ENCODE measurements at places on chromosomes 13 and 19.
A peak's percentile ranks its signal among the peaks of the same experiment; 100 is the strongest.

DNA sequence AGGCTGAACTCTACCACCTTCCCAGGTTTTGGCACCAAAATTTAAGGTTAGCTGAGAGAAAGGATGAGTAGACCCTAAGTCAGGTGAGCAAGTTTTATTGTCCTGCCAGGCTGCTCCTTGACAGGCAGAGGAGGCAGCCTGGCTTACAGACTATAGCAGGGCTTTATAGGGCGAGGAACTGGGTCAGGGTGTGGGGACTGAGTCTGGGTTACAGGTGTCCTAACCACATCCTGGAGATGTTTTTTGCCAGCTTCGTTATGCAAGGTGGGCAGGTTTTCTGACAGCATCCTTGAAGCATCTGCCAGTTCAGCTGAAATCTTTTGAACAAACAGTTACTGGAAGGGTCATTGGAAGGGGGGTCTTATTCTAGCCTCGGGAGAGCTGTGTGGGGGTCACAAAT lies 905.7 kb upstream of the SLITRK5 start:
- DNase-seq, result no peak

- no peak for DNase-seq
Measured at GRCh38 chr13:19020988-19021387, 160.6 kb downstream of the TUBA3C start.

- no peak for DNase-seq
Measured at GRCh38 chr19:50415661-50416033, 3.1 kb upstream of the SPIB start.

- DNase-seq, result no peak
Measured at GRCh38 chr19:2064788-2065524, 13.9 kb upstream of the MKNK2 start.

- DNase-seq, result no peak
Measured at GRCh38 chr13:29888306-29888705, 37.9 kb upstream of the UBL3 start.

GRCh38 chr19:44254496-44254895 lies 5.2 kb upstream of the ZNF233 start:
- no peak for DNase-seq

GRCh38 chr13:43134868-43135267 lies 111.5 kb downstream of the DNAJC15 start:
- DNase-seq, result no peak

- DNase-seq, result no peak
Measured at GRCh38 chr13:80226645-80227044, 114.3 kb downstream of the SPRY2 start.

DNA sequence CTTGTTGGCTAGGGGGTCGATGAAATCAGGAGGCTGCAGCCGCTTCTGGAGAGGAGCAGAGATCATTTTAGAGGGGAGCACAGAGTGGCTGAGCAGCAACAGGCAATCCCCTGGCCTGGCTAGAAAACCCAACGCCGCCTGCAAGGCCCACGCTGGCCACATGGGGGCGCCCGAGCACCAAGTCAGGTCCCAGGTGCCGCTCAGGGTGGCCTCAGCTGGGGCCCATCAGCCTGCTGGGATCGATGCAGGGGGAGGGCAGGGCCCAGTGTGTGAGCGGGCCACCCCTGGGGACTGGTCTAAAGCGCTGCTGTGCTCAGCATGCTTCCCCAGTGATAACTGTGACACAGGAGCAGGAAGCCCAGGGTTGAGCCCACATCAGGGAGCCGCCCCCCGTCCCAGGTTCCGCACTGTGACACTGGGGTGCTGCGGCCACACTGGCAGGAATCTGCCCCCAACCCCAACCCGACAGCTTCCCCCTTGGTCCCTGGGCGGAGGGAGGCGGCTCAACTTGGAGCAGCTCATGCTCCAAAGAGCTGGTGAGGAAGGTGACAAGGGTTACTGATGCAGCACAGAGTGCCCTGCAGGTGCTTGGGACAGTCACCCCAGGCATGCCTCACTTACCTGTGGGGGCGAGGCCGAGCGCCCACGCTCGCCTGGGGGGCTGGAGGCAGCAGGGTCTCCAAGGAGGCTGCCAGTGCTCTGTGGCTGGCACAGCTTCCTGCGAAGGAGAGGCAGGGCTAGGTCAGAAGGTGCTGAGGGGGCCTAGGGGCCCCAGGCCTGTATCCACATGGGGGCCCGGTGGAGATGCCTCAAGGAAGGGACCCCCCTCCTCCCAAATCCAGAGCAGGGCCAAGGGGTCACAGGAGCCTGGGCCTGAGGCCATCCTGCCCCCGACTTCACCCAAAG lies 13.3 kb upstream of the ISYNA1 start:
- peak; percentile 90 for DNase-seq

- no peak for DNase-seq
Measured at GRCh38 chr13:98772794-98773452, 20.5 kb upstream of the SLC15A1 start.

- DNase-seq, result no peak
Measured at GRCh38 chr13:83184819-83185218, 697.5 kb downstream of the SLITRK1 start.

GRCh38 chr19:46862503-46862834 lies 1.7 kb downstream of the ARHGAP35 start:
- no peak for DNase-seq

GRCh38 chr19:29667901-29668341 lies 2.7 kb downstream of the PLEKHF1 start:
- DNase-seq, result peak; percentile 76

DNA sequence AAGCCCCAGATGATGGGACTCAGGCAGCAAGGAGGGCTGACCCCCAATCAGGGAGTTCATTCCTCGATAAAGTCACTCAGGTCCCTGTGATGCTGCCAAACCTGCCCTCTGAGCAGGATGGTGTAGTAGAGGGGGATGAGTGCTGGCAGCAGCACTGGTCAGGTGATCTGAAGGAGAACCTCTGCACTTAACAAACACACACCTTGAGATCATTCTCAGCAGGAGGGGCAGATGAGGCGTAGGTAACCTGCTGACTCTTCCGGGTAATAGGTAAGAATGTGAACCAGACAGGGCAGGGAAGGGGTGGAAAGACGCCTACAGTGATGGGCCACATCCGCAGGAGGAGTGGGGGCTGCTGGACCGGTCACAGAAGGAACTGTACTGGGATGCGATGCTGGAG lies 3.2 kb downstream of the ZNF446 start:
- DNase-seq, result no peak

- DNase-seq, result no peak
Measured at GRCh38 chr19:11843722-11844121, 4.8 kb upstream of the ZNF439 start.

DNA sequence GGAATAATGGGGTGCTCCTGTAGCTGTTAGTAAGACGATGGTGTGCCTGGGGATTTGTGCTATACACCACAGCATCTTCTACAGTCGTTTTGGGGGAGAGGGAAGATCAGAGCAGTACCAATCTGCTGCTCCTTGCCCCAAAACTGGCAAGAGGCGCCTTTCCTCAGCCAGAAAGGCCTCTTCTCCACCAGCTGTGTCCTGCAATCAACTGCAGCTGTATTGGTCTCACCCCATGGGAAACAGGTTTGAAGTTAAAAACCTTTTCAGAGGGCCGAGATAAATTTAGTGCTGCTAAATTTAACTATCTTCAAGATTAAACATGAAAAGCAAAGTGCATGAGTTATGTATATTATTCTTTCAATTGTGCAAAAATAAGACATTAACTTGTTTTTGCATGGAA lies 1.2 kb upstream of the RNASEH2B start:
- no peak for DNase-seq

GRCh38 chr13:79791471-79792042 lies 310.6 kb downstream of the NDFIP2 start:
- no peak for DNase-seq

DNA sequence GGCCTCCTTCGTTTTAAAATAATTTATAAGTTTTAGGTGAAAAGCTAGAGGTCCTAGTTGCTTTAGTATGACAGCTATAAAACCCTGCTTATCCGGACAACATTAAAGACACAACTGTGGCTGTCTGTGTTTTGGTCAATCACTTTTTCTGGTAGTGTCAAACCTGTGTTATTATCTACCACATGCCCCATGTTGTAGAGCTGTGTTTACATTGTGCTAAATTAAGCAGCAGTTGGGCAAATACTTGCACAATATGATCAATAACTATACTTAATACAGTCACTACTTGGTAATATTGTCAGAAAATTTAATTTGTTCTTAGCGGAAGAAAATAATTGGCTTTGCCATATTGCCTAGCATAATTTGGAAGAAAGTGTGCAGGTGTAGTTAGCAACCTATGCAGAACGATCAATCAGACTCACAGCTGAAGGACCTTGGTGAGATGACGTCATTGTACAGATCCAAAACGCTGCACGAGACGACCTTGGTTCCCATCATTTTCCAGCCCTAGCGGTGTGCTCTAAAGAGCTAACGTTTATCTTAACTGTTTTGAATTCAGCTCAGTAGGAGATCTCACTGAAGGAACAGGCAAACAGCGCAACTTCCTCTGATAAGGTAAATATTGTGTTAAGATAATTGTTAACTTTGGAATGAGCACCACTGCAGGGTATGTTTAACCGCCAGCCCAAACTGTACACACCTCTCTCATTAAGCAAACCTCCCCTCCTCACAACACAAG lies 476.6 kb downstream of the IRS2 start:
- DNase-seq, result no peak

GRCh38 chr13:35838356-35838755 lies 292.8 kb downstream of the DCLK1 start:
- DNase-seq, result no peak

- peak; percentile 20 for DNase-seq
Measured at GRCh38 chr19:23075031-23075733, 41.6 kb upstream of the ZNF730 start.

GRCh38 chr13:57136093-57136492 lies 4.6 kb upstream of the PRR20A start:
- no peak for DNase-seq

- DNase-seq, result no peak
Measured at GRCh38 chr13:34944751-34945150, 2.7 kb downstream of the NBEA start.

GRCh38 chr19:14150770-14151661 lies 14.6 kb upstream of the ASF1B start:
- DNase-seq, result no peak

- DNase-seq, result no peak
Measured at GRCh38 chr19:9039728-9040127, 29.5 kb upstream of the MUC16 start.

GRCh38 chr13:94300401-94300800 lies 179.1 kb downstream of the DCT start:
- DNase-seq, result no peak

- no peak for DNase-seq
Measured at GRCh38 chr13:19181621-19182485, at the start of gene TUBA3C. Gene TUBA3C (minus strand): TSS chr13:19181824. CDS start chr13:19181747, 77 bp downstream.
